ENCODE measurements at places on chromosomes 4 and X.
A peak's percentile ranks its signal among the peaks of the same experiment; 100 is the strongest.

DNA sequence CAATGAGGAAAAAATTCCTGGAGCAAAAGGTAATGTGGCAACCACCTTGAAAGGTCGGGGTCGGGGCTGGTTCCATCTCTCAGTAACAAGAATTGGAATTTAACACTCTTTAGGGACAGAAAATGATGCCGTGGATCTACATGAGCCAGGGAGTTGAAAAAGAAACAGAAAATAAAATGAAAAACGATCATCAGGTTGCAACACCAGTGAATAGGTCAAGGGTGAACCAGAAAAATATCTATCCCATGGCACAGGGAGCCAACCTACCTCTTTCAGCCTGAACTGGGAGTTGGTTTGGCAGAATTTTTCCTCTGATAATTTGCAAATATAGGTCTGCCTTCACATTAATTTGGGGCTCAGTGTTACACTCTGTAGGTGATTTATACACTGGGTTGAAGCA, 93.7 kb downstream of the C4orf33 start:
- H3K4me1 ChIP-seq: no peaks in the 10 kb centered on the region
- H3K4me3 ChIP-seq: no peak overlapping the region
- H3K36me3 ChIP-seq: no peaks in the 10 kb centered on the region
- no peak overlapping the region for H3K27ac ChIP-seq

GRCh38 chrX:119687661-119688413, 5.1 kb downstream of the SEPTIN6 start:
- peaks cover 55% of the 10 kb centered on the region for H3K4me1 ChIP-seq
- no peaks in the 10 kb centered on the region for H3K27me3 ChIP-seq
- peak overlapping the region; percentile 97 for H3K4me3 ChIP-seq
- peaks cover 44% of the 10 kb centered on the region for H3K36me3 ChIP-seq

DNA sequence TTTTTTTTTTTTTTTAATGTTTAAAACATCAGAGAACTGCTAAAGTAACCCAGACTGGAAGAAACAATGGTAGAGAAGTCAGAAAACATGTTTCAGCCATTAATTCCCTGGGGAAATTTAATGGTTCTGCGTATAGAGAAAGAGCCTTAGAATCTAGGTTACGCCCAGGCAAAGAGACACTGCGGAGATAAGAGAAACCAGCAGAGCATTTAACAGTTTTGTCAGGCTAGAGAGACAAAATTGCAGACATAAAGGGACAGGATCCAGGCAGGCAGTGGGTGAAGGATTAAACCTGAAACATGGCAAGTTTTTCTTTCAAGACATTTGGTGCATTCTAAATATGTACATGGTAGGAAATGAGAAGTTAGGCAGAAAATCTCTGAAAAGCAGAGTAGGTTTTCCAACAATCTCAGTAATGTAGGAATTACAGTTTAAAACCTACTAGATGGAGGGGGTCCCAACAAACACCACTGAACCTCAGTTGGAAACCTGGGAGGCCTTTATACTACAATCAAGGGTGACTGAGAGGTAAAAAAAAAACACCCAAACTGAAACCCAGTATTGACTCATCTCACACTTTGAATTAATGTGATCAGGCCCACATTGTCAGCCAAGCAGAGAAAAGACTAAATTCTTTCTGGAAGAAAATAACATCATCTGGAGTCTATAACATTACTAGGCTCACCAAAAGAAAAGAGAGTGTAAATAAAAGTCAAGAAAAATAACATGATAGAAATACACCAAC, 254.2 kb upstream of the NWD2 start:
- no peaks in the 10 kb centered on the region for H3K4me1 ChIP-seq
- no peak overlapping the region for H3K27ac ChIP-seq
- H3K4me3 ChIP-seq: no peak overlapping the region

DNA sequence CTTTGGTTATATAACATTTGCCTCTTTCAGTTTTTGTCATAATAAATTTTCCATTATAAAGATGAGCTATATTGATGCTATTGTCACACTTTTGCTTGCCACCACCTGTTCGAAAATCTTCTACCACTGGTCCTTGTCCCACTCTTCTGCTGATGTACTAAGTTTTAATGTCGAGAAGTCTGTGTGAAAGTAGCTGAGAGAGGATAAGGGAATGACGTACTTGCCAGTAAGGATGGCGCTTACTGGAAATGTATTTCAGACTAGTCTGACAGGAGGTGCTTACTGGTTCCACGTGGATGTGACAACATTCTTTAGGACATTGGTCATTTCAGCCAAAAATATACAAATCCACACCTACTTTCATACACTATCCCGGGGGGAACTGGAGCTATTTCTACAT, 132.7 kb upstream of the NR3C2 start:
- H3K27me3 ChIP-seq: no peaks in the 10 kb centered on the region
- no peak overlapping the region for H3K27ac ChIP-seq
- no peaks in the 10 kb centered on the region for H3K4me1 ChIP-seq
- H3K36me3 ChIP-seq: no peaks in the 10 kb centered on the region

DNA sequence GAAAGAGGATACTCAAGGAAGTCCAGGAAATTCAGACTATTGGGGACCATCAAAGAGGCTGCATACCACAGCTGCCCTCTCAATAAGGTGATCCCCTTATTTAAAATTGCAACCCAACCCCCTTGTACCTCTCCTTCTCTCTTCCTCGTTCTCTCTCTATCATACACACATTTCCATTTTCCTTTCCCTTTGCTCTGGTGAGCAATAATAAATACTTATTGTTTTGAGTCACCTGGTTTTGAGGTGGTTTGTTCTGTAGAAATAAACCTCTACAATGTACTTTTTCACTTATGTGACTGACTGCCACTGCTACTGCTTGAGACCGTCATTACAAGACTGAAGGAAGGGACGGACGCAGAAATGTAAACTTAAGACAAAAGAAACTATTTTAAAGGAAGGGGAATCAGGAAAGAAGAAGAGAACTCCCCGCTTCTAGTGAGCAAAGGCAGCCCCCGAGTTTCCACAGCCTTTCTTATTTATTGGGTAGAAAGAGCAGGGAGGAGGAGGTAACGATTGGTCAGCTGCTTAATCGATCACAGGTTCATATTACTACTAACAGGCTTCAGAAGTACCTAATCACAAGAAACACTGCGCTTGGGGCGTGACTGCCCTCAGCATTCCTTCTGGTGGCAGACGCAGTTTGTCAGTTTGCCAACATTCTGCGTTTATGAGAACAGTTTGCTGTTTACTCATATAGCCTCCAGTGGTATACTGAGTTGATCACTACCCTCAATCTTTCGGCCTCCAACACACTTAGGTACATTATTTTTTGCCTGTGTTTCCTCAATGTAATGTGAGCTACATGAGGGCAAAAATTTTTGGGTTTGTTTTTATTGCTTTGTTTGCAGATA, 16.9 kb upstream of the TMEM165 start:
- no peak for DNase-seq
- H3K4me3 ChIP-seq: no peak overlapping the region
- no peaks in the 10 kb centered on the region for H3K36me3 ChIP-seq
- no peaks in the 10 kb centered on the region for H3K27me3 ChIP-seq

DNA sequence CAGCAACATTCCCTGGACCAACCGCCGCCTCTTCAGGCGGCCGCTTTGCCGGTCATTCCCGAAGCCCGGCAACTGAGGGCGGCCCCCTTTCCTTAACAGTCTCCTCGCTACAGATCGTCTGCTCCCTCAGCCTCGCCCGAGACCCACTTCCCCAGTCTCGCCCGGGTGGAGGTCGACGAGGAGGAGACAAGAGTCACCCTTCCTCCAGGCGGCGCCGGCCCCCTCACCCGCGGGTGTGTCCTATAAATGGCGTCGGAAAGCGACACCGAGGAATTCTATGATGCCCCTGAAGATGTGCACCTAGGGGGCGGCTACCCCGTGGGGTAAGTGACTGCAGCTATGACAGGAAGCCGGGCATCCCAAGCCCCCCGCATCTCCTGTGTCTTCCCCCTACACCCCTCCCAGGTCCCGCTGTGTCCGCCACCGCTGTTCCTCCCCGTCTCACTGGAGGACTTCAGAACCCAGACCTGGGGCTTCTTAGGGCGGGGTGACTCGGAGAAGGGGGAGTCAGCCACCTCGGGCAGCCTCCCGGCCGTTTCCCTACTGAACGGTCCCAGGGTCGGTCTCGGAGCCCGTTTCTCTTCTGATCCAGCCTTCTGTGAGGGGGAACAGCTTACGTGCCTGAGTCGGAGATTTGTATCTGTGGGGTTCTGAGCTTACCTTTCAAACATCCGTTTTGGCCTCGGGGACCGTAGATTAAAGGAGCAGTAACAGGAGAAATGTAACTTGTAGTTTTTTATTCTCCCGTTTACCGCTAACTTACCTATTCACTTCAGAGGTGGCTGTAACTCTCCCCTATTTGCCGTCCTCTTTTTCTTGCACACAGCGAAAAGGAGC, 570 bp downstream of the WDR44 start:
- H3K27me3 ChIP-seq: no peaks in the 10 kb centered on the region
- peaks cover 30% of the 10 kb centered on the region for H3K4me1 ChIP-seq
- H3K36me3 ChIP-seq: no peaks in the 10 kb centered on the region
- peak overlapping the region; percentile 96 for H3K4me3 ChIP-seq

- DNase-seq: no peak
- H3K27me3 ChIP-seq: no peaks in the 10 kb centered on the region
- H3K4me3 ChIP-seq: no peak overlapping the region
- peaks cover 10% of the 10 kb centered on the region for H3K4me1 ChIP-seq
- H3K27ac ChIP-seq: no peak overlapping the region
- peaks cover 5% of the 10 kb centered on the region for H3K36me3 ChIP-seq
These were observed 130.3 kb downstream of the ARHGAP10 start for GRCh38 chr4:147862043-147862692.

DNA sequence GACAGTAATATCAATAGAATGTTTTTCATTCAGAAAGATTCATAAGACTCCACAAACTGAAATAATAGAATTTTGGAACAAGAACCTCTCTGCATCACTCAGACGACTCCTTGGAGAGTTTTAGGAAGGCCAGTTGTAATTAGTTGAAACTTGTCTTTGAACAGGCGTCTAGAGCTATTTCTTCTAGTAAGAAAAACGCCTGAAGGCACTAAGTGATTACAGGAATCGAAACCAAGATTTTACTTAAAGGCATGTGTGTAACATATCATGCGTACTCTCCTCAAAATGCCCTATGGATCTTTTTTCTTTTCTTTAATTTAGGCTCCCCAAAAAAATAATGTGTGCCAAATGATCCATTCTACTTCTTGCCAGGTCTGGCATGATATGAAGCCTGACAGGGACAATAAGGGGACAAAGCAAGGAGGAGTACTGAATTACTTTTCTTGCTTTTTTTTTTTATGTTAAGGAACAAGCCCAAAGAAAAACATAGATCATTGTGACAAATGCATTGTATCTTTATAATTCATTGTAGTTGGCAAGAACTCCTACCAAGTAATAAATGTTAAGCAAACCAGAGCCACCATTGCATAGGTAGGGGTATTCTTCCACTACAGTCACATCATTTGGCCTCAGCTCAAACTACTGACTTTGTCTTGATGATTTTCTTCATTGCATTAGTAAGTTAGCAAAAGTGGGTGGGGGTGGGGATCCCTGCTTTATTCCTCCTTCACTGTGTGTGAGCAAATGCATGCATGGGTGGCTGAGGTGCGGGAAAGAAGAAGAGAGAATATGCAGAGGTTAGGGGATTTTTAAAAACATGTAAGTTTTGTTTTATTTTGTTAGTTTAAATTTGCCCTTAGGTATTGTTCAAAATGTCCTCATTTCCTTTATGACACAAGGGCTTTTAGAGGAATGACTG, 79.9 kb upstream of the ATOH1 start:
- no peaks in the 10 kb centered on the region for H3K27me3 ChIP-seq
- H3K27ac ChIP-seq: no peak overlapping the region
- no peak overlapping the region for H3K4me3 ChIP-seq
- H3K36me3 ChIP-seq: no peaks in the 10 kb centered on the region
- no peaks in the 10 kb centered on the region for H3K4me1 ChIP-seq
- DNase-seq: no peak

DNA sequence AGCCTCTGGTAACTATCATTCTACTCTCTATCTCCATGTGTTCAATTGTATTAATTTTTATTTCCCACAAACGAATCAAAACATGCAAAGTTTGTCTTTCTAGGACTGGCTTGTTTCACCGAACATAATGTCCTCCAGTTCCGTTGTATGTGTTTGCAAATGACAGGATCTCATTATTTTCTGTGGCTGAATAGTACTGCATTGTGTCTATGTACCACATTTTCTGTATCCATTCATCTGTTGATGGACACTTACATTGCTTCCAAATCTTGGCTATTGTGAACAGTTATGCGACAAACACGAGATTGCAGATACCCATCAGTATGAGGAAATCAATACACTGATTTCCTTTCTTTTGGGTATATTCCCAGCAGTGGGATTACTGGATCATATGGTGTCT, 8.4 kb upstream of the LDOC1 start:
- H3K4me3 ChIP-seq: no peak overlapping the region
- no peaks in the 10 kb centered on the region for H3K4me1 ChIP-seq
- no peak for DNase-seq
- no peak overlapping the region for H3K27ac ChIP-seq

DNA sequence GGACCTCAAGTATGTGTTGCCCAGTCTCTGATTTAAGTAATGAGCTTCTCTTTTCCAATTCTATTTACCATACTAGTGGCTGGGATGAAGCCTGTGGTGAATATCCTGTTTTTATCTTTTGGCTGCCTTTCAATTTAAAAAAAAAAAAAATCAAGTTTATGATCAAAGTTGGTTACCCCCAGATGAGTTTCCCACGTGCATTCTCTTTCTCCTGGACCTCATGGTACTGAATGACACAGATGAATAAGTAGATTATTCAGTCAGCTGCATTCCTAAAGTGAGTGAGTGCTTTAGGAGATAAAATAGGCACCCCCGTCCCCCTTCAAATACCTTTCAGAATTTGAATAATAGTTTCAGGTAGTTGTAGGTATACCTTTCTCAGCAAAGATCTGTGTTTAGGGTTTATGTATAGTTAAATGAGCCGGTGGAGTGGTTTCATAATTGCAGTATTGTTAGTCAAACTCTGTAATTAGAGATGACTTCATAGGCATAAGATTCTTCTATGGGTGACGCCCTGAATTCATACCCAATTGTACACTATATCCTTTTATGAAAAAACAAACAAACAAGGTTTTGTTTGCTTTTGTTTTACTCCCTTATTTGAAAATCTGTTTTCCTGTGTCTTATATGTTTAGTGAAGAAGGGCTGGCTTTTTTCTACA, 41.9 kb downstream of the PLS3 start:
- H3K4me1 ChIP-seq: no peaks in the 10 kb centered on the region
- H3K36me3 ChIP-seq: no peaks in the 10 kb centered on the region
- H3K27me3 ChIP-seq: no peaks in the 10 kb centered on the region

GRCh38 chrX:37468124-37468739, 103.2 kb upstream of the LANCL3 start:
- no peaks in the 10 kb centered on the region for H3K4me1 ChIP-seq
- no peak overlapping the region for H3K4me3 ChIP-seq
- no peak overlapping the region for H3K27ac ChIP-seq
- DNase-seq: no peak
